ENCODE measurements at places on chromosomes 2 and 18. TPM values are rescaled to one million over a fixed set of nuclear protein-coding genes. Genes with fewer than 3 reads are reported as not detected.
A peak's percentile ranks its signal among the peaks of the same experiment; 100 is the strongest.

DNA sequence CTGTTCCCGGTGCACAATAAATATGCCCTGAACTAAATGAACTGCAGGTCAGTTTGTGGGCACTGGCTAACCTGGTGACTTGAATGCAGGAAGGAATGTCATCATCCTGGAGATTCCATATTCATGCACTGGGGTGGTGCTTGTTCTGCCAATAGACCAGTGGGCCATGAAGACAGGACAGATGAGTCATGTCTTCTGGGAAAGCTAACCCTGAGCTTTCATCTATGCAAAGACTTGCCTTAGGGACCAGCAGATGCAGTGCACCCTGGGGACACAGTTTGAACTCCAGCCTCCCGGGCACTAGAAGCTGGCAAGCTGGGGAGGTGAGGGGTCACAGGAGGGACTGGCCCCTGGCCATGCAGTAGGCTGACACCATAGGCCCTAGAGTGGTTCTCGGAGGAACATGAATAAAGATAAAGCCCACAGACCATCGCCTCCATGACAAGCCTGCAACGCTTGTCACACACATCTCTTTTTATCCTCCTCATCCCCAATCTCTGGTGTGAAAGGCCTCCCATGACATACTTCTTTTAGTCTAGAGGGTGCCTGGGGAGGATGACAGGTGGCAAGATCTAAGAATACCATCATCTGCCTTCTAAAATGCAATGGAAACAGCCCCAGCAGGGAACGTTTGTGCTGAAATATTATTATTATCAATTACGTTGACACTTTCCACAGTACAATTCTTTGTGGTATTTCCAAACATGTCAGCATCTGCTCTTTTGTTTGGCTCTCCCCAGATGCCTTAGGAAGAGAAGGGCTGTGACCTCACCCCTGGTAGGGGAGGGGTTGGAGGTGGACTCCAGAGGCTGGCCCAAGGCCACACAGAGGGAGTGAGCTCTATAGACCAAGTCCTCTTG lies 267.4 kb upstream of the RAB6C start:
- no peaks in the 10 kb centered on the region for H3K36me3 ChIP-seq
- H3K4me1 ChIP-seq = no peaks in the 10 kb centered on the region
- no peak for DNase-seq
- no peak overlapping the region for H3K27ac ChIP-seq
- no peaks in the 10 kb centered on the region for H3K27me3 ChIP-seq

- peaks cover 11% of the 10 kb centered on the region for H3K4me1 ChIP-seq
- H3K36me3 ChIP-seq = no peaks in the 10 kb centered on the region
- no peak overlapping the region for H3K27ac ChIP-seq
- DNase-seq = peak; percentile 41
Measured at GRCh38 chr2:218323526-218324472, 31.5 kb upstream of the TMBIM1 start.

DNA sequence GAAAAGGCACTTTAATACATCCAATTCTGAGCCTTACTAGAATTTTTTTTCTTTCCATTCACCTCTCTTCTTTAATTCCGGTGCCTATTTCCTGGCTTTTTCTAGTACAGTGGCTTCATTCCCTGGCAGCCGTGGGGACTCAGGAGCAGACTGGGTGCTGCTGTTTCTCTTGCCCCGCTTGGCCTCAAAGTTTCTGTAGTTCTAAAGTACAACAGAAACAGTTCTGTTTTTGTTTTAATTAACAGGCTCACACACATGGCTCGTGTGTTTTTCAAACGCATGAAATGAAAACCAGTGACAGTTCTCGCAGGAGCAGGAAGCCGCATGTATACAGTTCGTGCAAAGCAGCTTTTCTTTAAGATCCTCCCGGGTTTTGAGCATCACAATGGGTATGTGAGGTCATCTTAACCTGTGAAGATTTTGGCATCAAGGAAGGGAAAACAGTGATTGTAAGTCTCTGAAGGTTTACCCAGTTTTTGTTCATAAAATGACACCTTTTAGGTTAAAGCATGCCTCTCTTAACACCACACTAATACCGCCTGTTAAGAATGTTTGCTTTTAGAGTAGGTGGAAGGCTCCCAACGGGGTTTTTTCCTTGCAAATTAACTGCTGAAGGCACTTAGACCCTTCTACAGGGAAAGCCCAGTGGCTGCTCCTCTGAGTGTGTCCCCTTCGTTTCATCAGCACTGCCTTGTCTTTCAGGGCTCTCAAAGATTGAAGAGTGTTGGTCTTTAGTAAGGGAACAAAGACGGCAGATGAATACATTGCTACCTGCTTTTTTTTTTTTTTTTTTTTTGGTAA lies 5.8 kb downstream of the FZD7 start:
- no peak for DNase-seq
- H3K4me1 ChIP-seq = peaks cover 8% of the 10 kb centered on the region

DNA sequence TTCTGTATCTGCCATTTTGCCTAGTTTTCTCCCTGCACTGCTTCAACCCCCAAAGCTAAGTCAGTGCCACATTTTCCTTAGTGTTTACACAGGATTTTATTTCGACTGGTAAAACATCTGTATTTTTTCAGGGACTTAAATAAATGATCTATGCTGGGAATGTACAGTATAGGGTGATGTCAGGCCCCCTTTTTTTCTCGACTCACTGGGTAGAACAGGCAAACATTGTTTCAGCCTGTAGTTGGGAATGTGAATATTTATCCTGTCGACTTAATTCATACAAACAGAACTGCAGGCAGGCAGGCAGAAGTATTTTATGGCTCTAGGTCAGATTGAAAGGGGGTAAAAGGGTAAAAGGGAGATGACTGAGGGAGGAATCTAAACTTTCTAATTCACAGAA lies 123.5 kb upstream of the ZFP36L2 start:
- no peak overlapping the region for H3K4me3 ChIP-seq
- DNase-seq = peak; percentile 91
- H3K36me3 ChIP-seq = no peaks in the 10 kb centered on the region
- H3K27me3 ChIP-seq = no peaks in the 10 kb centered on the region
- H3K4me1 ChIP-seq = peaks cover 11% of the 10 kb centered on the region

Gene LRRC30
- total RNA-seq = not detected

Gene AFF3
- total RNA-seq = 0.50 TPM

Gene CCDC178
- total RNA-seq = under 0.01 TPM
